ENCODE measurements at places on chromosomes 2 and 18.

GRCh38 chr2:186503827-186504606 is 18.0 kb downstream of the ZC3H15 start:
- DNase-seq: no peak

DNA sequence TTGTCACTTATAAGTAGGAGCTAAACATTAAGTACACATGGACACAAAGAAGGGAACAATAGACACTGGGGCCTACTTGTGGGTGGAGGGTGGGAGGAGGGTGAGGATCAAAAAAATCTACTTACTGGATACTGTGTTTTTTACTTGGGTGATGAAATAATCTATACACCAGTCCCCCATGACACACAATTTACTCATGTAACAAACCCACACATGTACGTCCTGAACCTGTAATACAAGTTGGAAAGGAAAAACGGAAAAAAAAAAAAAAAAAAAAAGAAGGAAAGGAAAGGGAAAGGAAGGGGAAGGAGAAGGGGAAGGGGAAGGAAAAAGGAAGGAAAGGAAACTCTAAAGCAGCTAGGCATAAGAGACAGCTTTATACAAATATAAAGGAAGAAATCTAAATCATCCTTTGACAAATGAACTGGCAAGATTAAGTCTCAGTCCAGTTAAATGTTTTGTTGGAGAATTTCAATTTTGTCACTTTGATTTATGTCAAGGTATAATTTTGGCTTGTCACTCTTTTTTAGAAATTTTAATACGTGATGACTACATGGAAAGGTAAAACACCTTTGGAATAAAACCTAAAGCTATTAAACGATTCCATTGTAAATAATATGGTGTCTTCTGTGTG is 169.4 kb upstream of the OTX1 start:
- no peak for DNase-seq

DNA sequence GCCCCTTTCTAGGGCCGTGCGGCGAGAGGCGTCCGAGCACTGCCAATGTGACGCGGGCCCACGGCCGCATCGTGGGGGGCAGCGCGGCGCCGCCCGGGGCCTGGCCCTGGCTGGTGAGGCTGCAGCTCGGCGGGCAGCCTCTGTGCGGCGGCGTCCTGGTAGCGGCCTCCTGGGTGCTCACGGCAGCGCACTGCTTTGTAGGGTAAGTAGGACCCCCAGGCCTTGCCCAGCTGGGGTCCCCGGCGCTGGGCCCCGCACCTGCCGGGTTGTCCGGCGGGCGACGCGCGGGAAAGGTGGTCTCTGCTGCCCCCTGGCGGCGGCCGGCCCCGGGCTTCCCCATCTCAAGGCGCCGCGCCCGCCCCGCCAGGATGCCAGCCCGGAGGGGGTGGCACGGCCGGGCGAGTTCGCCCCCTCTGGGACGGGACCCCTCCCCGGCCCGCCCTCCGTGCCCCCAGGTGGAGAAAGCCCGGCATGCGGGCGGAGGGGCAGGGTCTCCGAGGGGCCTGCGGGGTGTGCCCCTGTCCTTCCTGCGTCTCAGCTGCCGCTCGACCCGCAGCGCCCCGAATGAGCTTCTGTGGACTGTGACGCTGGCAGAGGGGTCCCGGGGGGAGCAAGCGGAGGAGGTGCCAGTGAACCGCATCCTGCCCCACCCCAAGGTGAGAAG is 1.9 kb downstream of the PRSS56 start:
- no peak for DNase-seq

DNA sequence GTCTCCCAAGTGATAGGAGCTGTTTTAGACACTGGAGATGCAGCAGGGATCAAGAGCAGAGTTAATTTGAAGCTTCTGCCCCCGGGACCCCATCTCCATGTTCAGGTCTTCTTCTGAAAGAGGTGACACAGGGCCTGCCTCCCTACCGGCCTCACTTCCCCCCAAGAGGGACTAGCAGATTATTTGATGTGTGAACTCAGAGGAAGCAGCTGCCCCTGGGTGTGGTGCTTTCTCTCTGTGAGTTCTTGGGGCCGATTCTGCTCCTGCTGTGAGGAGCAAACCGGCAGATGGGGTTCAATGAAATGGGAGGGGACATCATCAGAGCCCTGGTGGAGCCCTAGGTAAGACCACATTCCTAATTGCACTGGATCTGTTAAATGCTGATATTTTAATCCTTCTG is 193.4 kb downstream of the FBXO15 start:
- no peak for DNase-seq

DNA sequence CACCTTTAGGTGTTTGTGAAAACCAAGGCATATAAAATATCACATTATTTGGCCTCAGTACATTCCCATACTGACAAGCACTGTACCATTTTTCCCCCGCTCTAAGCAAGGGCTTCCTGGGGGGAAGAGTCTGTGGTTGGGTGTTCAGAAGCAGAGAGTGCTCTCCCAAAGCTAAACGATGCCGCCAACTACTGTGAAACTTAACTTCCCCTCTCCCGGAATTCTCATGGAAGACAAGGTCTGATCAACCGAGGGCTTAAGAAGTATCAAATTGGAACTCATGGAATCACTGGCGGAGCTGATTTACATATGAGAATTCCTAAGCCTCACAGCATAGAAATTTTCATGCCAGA is 433 bp upstream of the MFF start:
- DNase-seq: no peak

- no peak for DNase-seq
These were observed 55.3 kb upstream of the TMEM163 start for GRCh38 chr2:134773759-134774742.

DNA sequence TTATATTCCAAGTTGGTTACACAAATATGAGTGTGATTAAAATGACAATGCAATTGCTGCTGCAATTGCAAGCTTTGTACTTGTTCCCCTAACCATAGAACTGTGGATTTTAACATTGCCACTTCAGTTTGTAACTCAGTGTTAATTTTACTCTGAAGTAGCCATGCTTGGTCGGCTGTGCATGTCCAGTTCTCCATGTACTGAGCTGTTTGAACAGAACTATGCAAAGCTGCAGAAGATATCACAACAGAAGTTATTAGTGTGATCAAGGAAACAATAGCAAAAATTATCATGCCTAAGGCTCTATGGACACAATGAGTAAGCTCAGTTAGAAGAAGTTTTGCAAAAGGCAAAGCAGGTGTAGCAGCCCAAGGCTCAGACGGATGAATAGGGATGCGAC is 45.3 kb downstream of the CXCR4 start:
- DNase-seq: no peak

GRCh38 chr2:28896906-28897305 is 2.4 kb downstream of the WDR43 start:
- no peak for DNase-seq

DNA sequence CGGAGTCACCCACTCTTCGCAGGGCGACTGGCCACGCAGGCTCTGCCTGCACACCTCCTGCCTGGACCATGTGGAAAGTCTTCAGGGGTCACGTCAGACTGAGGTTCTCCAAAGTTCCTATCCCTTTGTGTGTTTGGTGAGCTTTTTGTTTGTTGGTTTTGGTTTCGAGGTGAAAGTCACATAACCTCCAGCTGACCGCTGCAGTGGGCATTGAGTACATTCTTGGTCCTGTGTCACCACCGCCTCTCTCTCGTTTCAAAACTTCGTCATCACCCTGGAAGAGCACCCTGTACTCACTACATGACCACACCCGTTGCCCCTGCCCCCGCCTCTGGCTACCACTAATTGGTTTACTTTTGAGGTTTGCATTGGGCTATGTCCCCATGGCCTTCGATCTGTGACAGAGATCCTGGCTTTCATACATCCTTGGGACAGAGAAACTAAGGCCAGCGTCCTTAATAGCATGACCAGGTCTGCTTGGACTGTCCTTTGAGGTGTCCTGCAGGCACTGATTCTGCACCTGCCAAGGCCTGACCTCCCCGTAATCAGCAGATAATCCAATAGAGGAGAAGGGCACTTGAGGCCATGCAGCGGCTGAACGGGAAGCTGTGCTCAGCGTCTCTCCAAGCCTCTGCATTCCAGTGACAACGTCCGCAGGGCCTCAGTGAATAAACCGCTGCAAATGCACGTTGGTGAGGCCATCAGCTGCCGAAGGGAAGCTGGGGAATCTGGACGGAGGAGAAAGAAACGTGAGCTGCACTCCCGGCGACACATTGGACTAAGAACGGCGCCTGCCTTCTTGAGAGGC is 46.8 kb downstream of the SH3BP4 start:
- no peak for DNase-seq

- no peak for DNase-seq
These were observed 21.5 kb downstream of the WDR43 start for GRCh38 chr2:28915939-28916338.

- DNase-seq: no peak
These were observed 545 bp downstream of the GLI2 start for GRCh38 chr2:120736202-120736623.

GRCh38 chr2:53111406-53111805 is 656.2 kb upstream of the CHAC2 start:
- no peak for DNase-seq

Data from AG09309 (cell line).